ENCODE measurements at places on chromosomes 2 and 18.
A peak's percentile ranks its signal among the peaks of the same experiment; 100 is the strongest.

GRCh38 chr2:176553685-176554100 lies 284.5 kb downstream of the MTX2 start:
- DNase-seq: peak; percentile 79

- DNase-seq: peak; percentile 99
Measured at GRCh38 chr2:231161877-231162329, 36.5 kb upstream of the ARMC9 start.

GRCh38 chr2:204713211-204713610 lies 167.9 kb downstream of the PARD3B start:
- DNase-seq: no peak

DNA sequence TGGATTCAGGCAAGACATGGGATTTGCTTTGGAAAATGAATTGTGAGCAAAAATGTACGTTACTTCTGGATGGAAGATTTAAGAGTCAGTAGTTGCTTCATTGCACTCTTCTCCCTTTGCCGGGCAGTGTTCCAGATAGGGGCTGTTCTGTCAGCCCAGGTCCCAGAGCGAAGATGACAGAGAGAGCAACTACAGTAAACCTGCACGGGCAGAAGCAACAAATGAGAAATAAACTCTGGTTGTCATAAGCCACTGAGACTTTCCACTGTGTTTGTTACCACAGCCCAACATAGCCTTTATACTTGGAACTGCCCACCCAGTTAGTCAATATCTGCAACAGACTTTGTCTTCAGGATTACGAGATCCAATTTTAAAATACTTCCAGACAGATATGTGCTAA lies 83.3 kb downstream of the CACNB4 start:
- no peak for DNase-seq

GRCh38 chr2:216426938-216427337 lies 14.7 kb downstream of the SMARCAL1 start:
- peak; percentile 77 for DNase-seq

- DNase-seq: no peak
Measured at GRCh38 chr2:122545821-122546220, 790.4 kb downstream of the TSN start.

GRCh38 chr18:10687161-10687925 lies 161.5 kb downstream of the NAPG start:
- peak; percentile 56 for DNase-seq

All from fibroblast of upper back skin (primary cell).